ENCODE measurements at places on chromosomes 4 and X. TPM values are rescaled to one million over a fixed set of nuclear protein-coding genes. Genes with fewer than 3 reads are reported as not detected.

GRCh38 chr4:76856243-76857073 lies 41.5 kb downstream of the SOWAHB start:
- peak; percentile 80 for DNase-seq

- no peak for DNase-seq
Measured at GRCh38 chrX:39442332-39442731, 641.1 kb downstream of the MID1IP1 start.

The KCTD8 gene
- polyA plus RNA-seq = 0.02 TPM

The TIMM8A gene
- polyA plus RNA-seq = 8.0 TPM

Measured in lung (tissue), 17 donors.